Bone marrow (tissue), 2 donors: ENCODE measurements at places on chromosomes 16 and 17.
A peak's percentile ranks its signal among the peaks of the same experiment; 100 is the strongest.

DNA sequence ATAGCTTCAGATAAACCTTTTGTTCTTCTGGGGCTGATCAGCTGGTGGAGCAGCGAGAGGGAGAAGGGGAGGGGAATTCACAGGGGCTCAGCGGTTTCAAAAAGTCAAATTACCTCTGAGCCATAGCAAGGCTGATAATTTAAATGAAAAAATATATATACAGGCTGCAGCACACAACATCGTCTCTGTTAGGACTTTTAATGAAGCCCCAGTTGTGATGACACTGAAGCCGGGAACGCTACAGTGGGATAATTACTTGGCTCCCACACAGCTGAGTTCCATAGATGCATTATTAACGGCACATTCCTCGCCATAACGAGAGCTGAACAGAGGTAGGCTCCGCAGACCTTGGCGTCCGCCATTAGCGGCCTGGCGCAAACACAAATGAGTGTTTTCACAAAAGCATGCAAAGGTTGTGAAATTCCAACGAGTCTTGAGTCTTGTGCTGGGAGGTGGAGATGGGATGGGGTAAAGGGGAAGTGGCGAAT is 216.0 kb downstream of the C16orf78 start:
- DNase-seq = no peak

GRCh38 chr16:74716355-74716754 is 15.7 kb upstream of the MLKL start:
- no peak for DNase-seq

DNA sequence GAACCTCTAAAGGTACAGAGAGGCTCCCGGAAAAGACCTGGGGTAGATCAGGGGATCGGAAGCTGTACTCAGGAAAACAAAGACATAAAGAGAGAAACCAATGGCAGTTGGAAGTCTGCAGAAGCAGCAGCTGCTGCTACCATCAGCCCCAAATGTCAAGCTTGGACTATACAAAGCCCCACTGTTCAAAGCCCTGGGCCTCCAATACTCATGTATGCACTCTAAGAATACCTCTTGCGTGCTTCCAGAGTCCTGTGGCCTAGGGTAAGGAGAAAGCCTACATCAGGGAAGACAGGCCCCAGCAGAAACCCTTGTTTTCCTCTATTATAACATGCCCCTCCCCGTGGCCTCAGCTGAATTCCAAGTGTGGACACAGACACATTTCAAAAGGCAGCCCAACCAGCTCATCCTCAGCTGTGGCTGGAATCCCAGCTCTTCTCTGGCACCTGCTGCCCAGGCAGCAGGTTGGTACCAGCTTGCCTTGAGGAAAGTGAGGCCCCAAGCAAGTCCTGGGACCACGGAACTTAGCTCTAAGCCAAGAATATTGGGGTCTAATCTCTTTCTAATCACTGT is 19.3 kb upstream of the MTMR4 start:
- no peak for DNase-seq

DNA sequence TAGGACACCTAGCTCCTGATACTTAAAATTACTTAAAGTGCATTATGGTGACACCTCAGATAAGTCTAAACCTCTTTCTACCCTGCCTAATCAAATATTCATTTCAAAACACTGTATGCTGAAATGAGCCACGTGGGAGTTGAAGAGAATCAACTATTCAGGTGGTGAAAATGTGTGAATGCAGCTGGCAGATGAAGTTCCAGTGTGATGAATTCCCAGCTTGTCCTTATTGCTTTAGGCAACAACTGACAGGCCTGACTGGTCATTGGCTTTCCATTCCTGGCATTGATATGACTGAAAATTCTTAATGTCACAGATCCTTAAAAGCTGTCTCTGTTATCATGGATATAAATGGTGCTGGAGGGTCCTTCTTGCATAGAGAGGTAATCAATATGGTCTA is 301.9 kb upstream of the TBX2 start:
- DNase-seq = no peak

GRCh38 chr17:56023851-56024250 is 129.4 kb upstream of the ANKFN1 start:
- no peak for DNase-seq

DNA sequence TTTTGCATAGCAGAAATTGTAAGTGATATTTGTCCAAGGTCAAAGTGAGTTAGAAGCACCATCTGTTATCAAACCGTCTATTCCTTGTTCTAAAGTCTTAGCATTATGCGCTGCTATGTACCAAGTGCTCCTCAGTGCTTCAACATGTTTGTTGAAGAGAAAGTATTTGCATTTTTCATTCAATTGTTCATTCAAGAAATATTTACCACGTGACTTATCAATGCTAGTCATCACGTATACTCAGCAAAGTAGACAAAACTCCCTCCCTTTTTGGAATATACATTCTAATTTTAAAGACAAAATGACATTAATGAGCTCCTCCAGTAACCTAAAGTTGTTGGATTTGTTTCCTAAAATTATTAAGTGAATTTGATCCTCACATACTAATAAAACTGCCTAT is 388.0 kb upstream of the CDH8 start:
- DNase-seq = no peak

- no peak for DNase-seq
Measured at GRCh38 chr17:61409301-61410112, 9.9 kb downstream of the TBX2 start.

DNA sequence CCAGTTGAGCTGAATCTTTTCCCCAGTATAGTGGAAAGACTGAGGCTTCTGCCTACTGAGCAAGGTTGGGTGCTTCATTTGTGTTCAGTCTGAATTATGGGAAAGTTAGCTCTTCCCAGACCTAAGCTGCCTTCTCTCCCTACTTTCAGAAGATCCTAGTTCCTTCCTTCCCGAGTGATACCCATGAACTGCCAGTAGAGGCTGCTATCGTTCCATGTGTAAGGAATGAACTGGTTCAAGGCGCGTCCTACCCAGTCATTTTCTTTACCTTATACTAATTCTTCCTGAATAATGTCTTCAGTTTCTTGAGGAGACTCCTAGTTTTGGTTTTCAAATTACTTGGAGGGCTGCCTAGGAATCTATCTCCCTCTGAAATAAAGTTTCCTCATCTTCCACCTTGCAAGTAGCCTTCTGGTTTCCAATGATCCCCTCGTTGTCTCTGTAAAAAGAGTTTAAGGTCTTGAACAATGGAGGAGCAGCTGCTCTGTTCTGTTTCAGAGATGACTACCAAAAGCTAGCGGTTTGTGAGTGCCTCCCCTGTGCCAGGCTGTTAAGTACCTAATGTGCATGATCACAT is 934 bp upstream of the AOC2 start:
- DNase-seq = peak; percentile 70

DNA sequence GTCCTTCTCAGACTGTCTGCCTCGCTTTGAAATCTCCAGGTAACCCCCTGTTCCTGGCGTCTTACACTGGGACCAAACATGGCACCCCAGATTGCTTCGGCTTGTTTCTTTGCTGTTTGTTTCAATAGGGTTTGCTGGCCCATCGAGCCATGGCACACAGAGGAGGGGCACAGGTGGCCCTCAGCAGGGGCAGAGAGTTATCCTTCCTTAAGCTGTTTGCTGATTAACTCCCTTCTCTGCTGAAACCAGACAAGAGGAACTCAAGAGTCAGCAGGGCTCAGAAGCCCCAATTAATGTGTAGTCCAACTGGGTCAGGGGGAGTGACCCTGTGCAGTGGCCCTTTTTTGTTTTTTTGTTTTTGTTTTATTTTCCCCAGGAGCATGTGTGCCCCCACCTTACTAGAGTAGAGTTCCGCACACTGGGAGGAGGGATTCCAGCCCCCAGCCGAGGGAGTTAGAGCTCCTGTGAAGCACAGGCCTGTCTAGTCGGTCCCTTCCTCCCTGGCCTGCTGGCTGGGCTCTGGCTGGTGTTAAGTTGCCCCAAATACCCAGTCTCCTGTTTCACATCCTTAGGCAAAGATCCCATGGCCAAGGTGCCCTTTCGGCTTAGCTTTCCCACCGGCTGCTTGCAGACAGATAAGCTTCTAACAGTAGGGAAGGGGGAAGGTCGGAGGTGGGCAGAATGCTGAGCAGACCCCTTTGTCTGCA is 39.3 kb downstream of the YPEL2 start:
- no peak for DNase-seq

DNA sequence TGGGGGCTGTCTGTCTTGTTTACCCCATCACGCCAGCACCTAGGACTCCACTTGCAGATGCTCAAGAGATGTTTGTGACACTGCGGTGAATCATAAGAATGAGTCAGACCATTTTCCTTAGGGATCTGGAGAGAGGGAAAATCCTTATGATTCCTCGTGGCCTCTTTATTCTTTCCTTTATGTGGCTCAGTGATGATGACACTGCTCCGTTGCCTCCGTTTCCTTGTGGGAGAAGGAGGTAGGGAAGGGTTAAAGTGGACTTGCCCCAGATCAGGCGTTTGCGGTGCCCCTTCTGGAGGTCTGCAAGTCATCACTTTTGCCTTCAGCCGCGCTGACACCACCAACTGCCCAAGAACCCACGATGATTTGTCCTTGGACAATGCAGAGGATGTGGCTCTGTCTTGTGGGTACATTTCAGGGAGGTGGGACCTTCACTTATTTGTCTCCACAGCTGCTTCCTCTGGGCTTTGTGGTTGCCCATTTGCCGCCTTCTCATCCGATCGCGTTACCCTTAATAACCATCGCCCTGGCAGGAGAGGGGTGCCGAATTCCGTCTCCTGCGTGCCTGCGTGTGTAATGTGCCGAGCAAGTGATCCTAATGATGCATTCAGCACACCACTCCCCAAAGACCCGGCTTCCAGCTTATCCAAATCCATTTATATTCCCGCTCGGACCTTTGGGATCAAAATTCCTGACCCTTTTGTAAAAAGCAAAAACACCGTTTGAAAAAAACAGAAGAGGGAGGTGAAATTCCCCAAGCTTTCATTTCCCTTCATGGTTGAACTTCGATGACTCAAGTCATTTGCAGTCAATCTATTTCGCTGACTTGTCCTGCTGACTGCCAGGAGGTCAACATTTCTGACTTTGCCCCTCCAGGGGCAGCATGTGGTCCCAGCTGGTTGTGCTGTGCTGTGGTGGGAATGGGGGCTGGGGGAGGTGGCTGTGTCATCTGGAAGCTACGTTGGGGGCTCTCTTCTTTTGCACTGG is 87.2 kb upstream of the IRX3 start:
- peak; percentile 24 for DNase-seq

DNA sequence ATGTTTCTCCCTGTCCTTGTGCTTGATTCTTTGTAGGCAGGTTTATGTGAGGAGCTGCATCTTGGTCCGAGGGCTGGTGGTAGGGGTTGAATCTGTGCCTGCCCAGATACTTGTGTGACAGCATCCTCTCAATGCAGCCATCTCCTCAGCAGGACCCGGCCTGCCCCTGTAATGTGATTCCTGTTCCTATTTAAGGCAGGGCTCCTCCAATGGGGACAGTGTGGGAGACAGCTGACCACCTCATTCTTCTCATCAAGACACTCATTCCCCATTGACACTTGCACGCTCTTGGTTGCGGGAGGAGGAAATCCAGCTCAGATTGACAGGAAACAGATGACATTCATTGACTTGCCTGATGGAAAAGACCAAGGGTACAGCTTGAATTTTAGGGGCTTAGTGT is 384.5 kb downstream of the CPPED1 start:
- DNase-seq = no peak

- DNase-seq = peak; percentile 48
Measured at GRCh38 chr17:8091033-8091687, 3.6 kb upstream of the ALOX12B start.

GRCh38 chr16:30925632-30925987 is 2.2 kb downstream of the FBXL19 start:
- DNase-seq = no peak

DNA sequence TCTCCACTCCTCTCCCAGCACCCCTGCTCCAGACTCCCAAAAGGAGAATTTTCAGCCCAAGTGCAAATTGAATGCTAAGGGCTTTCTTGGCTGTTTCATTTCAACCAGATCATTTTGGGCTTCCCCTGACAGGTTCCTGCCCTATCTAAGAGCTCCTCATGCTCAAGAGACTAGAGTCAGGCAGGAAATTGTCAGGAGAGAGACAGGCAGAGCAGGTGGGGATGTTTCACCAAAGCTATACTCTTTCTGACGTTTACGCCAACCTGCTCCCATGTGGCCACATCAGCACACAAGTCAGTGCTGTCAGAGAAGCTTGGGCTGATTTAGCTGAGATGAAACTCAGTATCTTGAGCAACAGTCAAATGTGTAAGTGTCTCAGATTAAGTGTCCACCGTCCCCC is 31.4 kb downstream of the HIC1 start:
- DNase-seq = no peak

GRCh38 chr17:20028443-20028842 is 19.3 kb downstream of the SPECC1 start:
- DNase-seq = no peak

DNA sequence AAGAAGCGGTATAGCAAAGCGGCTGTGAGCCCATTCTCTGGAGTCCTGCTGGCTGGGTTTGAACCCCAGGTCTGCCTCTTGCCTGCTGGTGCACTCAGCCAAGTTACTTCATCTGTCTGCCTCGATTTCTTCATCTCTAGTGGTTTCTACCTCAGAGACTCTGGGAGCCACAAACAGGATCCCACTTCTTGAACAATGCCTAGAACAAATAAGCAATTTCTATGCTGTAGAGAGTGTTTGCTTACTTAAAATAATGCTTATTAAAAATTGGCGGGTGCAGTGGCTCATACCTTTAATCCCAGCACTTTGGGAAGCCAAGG is 75.5 kb downstream of the CMIP start:
- DNase-seq = no peak

DNA sequence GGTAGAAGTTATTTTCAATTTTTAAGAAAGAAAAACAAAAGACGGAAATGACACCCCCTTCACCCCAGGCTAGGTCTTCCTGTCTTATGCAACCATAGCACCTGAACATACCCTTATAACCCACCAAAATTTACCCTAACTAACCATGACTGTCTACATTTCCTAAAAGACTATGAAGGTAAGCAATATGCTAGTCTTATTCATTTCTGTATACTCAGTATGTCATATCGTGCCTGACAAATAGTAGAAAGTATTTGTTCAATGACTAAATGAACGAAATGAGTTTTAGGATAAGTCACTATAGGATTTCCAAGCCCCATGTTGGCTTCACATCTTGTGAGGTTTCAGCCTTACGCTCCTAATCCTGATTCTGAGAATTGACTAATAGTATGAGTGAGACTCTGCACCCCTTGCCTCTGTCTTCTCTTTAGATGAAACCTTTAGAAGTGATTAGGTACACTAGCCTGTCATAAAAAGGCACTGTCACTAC is 6.5 kb downstream of the ADAT1 start:
- DNase-seq = no peak

DNA sequence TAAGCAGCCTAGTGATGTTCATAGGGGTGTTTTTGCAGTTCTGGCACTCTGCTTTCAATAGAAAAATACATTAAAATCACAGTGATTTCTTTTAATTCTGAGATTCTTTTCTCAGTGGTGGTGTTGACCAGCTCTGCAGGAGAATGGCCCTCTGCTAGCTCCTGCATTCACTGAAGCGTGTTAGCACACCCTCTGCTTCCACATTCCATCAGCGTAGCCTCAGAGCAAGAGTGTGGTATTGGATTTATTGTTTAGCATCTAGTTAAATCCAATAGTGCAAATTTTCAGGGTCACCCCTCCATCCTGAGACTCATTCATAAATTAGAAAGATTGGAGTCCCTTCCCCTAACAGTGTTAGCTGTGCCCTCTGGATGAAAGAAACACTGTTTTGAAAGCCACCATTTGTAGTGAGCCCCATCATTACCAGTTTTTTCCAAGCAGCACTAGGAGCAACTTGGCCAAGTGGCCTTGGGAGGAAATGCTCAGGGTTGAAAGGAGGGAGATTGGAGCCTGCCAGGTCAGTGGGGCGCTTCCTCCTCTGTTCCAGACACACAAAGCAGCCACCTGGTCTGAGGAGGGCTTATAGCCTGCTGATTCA is 45.7 kb downstream of the B9D1 start:
- no peak for DNase-seq
